Natural killer cell (primary cell): ENCODE measurements at places on chromosomes 3 and 15. TPM values are rescaled to one million over a fixed set of nuclear protein-coding genes. Genes with fewer than 3 reads are reported as not detected.

TRH gene
- total RNA-seq = not detected

SLC9C1 gene
- not detected for total RNA-seq

DNA sequence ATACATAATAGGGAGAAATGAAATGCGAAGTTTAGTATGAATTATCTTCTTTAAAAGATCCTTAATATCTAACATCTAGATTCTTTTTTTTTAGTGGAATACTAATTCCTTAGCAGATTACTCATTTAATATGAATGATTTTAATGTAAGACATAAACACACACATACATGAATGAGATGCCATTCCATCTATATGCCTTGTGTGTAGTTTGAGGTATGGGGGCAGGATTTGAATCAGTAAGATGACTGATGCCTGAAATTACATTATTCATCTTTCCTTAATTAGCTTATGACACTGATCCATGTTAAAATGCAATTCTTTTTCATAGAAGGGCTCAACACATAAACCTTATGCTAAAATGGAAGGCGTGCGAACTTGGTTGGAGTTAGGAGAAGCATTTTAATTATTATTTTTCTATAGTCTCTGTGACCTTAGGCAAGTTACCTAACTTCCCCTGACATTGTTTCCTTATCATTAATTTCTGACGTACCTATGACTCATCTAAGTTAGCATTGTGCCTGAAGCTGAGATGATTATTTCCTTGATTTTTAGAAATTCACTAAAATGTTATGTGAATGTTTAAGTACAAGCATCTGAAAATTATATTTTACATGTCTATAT lies 10.8 kb upstream of the BNIP2 start:
- no peaks in the 10 kb centered on the region for H3K27me3 ChIP-seq
- no peaks in the 10 kb centered on the region for H3K36me3 ChIP-seq

- no peaks in the 10 kb centered on the region for H3K27me3 ChIP-seq
- no peak overlapping the region for H3K27ac ChIP-seq
- no peaks in the 10 kb centered on the region for H3K36me3 ChIP-seq
- no peak overlapping the region for H3K4me3 ChIP-seq
- no peak for DNase-seq
- no peaks in the 10 kb centered on the region for H3K4me1 ChIP-seq
These were observed 98.9 kb downstream of the LRIG1 start for GRCh38 chr3:66401675-66402491.

DNA sequence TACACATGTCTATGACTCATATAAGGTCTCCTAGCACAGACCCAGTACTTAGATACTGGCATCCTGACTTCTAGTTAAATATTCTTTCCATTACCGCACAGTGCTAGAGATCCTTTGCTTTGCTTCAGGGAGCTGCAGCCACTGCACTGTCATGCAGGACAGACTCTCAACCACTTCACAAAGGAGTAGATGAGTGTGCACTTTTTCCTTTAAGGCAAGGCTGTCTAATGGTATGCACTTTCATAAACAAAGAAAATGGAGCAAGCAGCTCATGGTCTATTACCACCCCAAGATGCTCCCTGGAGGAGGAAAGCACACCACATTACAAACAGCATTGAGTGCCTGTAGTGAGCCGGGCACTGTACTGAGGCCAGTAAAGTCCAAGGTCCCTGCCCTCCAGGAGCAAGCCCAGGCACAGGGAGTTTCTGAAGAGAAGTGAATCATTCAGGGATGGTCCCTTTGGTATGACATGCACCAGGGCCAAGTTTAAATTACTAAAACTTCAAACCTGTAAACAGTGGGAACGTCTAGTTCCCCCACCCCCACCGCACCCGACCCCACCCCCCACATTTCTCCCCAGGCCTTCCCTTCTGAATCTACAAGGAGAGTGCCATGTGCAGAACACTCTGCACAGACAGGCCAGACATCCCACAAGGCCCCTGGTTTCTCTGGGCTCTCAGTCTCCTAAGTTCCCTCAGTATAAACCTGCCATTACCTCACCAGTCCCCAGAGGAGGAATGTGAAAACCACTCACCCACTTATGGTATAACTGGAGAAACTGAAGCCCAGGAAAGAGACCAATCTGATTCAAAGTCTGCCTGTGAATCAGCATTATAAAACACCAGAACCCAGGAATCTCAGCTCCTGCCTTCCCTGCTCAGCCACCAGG lies 107.8 kb upstream of the BCL6 start:
- no peak overlapping the region for H3K27ac ChIP-seq
- peaks cover 5% of the 10 kb centered on the region for H3K4me1 ChIP-seq
- no peak for DNase-seq
- H3K27me3 ChIP-seq = no peaks in the 10 kb centered on the region
